T-helper 2 cell (primary cell): ENCODE measurements at places on chromosomes 3 and 15.

GRCh38 chr3:102016417-102016816, 167.1 kb downstream of the NFKBIZ start:
- DNase-seq, result no peak

- peak; percentile 47 for DNase-seq
Measured at GRCh38 chr3:16513141-16514020, at the start of gene RFTN1. RFTN1 (minus strand) TSS chr3:16513699; CDS start chr3:16493869, 19,830 bp downstream.

DNA sequence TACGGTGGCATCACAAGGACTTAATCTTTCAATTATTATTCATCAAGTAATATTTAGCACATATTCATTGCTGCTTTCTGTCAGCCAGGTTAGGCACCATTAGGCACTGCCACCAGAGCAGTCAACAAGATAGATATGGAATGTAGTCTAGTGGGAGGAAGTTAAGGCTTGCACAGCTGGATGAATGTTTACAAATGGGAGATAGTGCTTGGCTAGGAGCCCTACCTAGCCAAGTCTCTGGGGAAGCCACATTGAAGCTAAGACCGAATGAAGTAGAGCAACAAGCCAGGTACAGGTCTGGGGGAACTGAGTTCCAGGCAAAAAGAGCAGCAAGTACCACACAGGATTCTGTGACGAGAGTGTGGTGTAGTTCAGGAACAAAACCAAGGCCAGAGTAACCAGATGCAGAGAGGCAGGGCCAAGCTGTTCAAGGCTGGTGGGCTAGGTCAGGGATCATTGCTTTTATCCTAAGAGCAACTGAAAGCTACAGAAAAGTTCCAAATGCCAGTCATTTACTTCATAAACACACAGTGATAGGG, 33.4 kb upstream of the SCAANT1 start:
- no peak for DNase-seq

GRCh38 chr3:112360561-112360960, 27.6 kb downstream of the CD200 start:
- DNase-seq, result no peak

DNA sequence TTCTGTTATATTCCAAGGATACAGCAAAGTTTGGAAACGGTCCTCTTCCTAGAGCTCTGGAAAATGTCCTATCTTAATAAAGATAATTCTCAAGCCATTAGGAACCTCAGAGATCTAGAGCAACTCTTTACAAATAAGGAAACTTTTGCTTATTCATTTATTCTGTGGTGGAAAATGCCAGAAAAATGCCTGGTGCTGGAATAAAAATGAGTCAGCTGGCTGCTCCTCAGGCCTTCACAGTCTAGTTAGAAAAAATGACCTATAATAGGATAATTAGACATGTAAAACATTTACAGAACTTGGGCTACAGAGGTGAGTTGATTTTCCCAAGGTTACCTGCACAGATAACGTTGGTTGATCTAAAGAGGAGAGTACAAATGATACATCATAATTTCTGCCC, 372.5 kb downstream of the NLGN1 start:
- DNase-seq, result no peak

DNA sequence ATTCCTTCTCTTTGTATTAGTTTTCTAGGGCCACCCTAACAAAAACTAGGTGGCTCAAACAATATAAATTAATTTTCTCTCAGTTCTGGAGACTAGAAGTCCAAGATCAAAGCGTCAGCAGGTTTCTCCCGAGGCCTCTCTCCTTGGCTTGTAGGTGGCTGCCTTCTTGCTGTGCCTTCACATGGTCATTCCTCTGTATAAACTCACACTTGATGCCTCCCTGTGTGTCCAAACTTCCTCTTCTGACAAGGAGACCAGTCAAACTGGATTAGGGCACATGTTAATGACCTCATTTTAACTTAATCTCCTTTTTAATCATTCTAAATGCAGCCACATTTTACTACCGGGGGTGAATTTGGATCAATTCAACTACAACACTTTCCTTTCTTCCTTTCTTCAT, 691.1 kb downstream of the DIPK2A start:
- DNase-seq, result no peak

GRCh38 chr3:5197470-5198312, 10.2 kb downstream of the EDEM1 start:
- DNase-seq, result no peak

DNA sequence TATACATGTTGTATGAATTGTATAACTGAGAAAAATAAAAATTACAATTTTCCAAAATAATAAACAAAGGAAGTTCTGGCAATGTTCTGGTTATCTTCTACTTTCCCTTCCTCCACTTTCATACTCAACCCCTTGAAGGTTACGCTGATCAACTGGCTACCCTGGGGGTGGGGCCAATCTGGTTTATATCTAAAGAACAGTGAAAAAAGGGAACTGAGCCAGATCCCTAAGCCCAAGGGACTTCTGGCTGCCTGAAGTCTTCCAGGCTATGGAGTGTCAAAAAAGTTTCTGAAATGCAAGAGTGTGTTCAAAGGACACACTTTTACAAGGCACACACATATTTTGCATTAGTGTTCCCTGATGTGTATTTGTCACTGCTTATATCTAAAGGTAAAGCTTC, 591.9 kb downstream of the ROBO1 start:
- DNase-seq, result no peak

DNA sequence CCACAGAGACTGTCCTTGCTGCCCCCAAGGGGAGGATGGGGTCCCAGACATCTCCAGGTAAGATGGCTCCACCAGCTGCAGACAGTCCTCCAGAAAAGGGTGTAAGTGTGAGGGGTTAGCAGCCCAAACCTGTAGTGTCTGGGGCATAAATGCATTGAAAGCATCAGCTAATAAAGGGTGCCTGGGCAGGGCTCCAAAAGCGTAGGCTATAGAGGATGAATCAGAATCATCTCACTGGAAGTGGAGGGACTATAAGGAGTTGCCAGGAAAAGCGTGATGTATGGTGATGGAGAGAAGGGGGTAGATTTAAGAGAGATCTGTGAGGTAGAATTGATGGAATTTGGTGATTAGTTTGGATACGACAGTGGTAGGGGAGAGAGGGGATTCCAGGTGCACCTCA, 79.9 kb upstream of the ONECUT1 start:
- DNase-seq, result no peak

DNA sequence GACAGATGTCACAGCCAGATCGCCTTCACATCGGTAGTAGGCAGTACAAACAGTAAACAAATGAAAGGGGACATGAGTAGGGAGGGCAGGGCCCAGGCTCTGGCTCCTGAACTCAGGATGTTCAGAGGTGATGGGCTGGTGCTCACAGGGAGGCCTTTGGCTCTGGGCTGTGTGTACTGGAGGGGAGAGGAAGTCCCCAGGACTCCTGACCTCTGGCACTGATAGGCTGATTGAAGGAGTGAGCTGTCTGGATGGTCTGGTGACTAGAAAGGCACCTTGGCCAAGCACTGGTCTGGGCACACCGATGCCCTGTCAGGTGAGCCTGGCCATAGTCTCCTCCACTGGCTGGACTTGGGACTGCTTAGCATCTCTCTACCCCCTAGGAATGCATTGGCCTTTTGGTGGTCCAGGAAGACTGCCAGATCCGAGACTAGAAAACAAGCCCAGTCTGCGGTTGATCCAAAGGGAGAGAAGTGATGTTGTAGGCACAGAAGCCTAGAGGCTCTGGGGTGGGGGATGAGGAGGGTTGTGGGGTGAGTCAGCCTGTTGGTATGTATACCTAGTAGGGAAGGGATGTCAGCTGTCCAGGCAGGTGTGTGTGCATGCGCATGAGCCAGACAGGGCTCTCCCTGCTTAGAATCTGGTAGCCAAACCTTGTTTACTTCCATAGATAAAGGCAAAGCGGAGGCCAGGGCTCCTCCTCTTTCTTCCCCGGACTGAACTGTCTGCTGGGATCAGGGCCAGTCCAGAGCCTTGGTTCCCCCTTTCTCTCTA, 1.9 kb downstream of the SPINT1 start:
- no peak for DNase-seq

DNA sequence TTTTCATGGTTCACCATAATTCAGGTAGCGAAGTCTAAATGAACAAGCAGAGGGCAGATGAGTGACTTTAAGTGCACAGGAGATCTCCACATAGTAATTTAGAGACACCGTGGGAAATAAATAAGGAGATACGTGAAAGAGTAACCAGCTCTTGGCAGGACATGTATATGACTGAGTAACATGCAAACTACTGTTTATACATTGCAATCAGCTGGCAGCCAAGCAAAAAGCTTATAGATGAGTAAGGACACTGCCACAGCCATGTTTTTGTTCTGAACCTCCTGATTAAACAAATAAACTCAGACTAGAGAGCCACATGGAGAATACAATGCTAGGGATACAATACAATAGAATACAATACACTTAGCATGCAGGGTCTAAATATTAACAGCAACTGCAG, 252.4 kb downstream of the FHIT start:
- no peak for DNase-seq

GRCh38 chr3:162558016-162558415, 1061.4 kb downstream of the OTOL1 start:
- no peak for DNase-seq

DNA sequence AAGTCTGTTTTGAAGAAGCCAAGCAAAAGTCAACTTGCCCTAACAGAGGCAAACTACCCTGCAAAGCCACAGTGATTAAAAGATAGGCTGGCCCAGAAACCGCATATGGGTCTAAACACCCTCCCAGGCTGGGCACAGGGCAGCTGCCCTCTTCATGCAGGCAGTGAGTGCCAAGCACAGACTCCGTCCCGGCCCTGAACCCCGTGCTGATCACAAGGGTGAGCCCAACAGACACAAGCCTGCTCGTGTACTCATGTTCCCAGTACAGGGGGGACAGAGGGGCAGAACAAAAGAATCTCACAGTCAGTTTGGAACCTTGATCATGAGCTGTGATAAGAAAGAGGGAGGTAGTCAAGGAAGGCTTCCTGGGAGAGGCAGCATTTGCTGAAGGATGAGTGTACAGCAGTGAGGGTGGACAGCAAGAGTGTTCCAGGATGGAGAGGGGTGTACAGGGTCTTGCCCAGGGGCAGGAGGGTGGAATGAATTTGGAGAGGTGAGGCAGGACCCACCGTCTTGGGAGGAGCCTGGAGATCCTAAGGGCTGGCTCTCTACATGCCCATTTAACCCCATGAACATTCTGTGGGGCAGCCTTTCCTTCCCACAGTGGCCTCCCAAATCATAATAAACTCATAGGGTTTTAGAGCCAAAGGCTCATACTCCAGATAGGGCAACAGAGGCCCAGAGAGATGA, 43.2 kb upstream of the PRR23E start:
- DNase-seq, result no peak

- DNase-seq, result no peak
Measured at GRCh38 chr3:67947808-67948508, 293.5 kb upstream of the SUCLG2 start.

- no peak for DNase-seq
Measured at GRCh38 chr3:45440562-45440961, 52.2 kb downstream of the LARS2 start.

GRCh38 chr3:128521715-128522114, 28.7 kb upstream of the GATA2 start:
- no peak for DNase-seq

- no peak for DNase-seq
Measured at GRCh38 chr3:179560791-179561190, 1.9 kb upstream of the ACTL6A start.

GRCh38 chr3:28841441-28841840, 439.4 kb upstream of the RBMS3 start:
- DNase-seq, result no peak

DNA sequence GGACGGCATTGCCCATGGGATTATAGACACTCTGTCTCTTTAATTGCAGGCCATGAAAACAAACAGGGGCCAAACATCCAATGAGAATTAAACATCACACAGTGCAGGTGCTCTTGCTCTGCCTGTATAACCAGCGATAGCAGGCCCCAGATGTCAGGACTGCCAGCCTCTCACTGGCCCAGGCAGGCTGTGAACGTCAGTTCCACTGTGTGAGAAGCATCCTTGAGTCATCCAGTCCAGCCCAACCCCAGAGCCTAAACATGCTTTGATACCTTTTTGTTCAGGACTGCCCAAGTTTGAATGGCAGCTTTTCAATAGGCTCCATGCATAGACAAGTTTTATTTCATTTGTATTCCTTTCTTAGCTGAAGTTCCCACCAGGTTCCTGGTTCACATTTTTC, 189.8 kb downstream of the SLCO3A1 start:
- DNase-seq, result no peak

GRCh38 chr15:57133127-57133968, 214.9 kb downstream of the TCF12 start:
- no peak for DNase-seq

- DNase-seq, result no peak
Measured at GRCh38 chr3:143657391-143657790, 190.9 kb downstream of the SLC9A9 start.

GRCh38 chr15:85463276-85463892, 83.0 kb downstream of the AKAP13 start:
- DNase-seq, result no peak

GRCh38 chr3:53845103-53845880, 927 bp downstream of the CHDH start:
- no peak for DNase-seq

- peak; percentile 55 for DNase-seq
Measured at GRCh38 chr3:63910891-63911290, 1.3 kb downstream of the SCAANT1 start.

GRCh38 chr3:148940983-148941382, 50.4 kb upstream of the GYG1 start:
- no peak for DNase-seq

DNA sequence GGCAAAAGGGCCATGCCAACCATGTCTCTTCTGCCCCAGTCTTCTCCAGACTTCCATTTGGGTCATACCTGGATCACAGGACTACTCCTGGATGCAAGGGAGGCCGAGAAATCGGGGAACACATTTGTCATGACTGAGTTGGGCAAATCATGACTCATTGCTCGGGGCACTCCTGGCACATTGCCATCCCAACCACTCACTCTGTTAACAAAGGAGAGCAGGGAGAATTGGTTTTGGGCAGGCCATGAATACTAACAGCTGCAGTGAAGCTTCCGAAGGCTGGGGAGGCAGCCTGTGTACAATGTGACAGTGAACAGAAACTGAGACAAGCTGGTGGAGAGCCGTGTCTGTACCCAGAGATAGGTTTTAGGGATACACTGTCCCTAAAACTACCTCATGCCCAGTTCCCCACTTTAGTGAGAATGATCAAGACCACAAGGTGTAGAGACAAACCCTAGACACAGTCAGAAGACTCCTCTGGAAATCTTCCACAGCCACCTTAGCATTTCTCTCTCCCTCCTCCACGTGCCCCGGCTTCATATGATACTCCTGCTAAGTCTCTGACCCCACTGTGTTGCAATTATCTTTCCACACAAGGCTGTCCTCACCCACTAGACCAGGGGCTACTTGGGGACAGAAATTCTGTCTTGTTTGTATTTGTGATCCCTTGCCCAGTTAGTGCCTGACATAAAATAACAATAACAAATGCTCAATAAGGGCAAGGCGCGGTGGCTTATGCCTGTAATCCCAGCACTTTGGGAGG, 10.5 kb upstream of the BUB1B start:
- no peak for DNase-seq

- no peak for DNase-seq
Measured at GRCh38 chr3:45596290-45596791, 1.8 kb downstream of the LIMD1 start.

GRCh38 chr3:66419036-66419435, 81.8 kb downstream of the LRIG1 start:
- no peak for DNase-seq

GRCh38 chr3:56748663-56749231, 53.0 kb downstream of the ARHGEF3 start:
- no peak for DNase-seq

- DNase-seq, result no peak
Measured at GRCh38 chr3:181880331-181880730, 168.6 kb downstream of the SOX2 start.
